ENCODE measurements at places on chromosomes 7 and 10.

- no peak for DNase-seq
Observed at GRCh38 chr7:117567781-117568180, 88.0 kb downstream of the CFTR start.

DNA sequence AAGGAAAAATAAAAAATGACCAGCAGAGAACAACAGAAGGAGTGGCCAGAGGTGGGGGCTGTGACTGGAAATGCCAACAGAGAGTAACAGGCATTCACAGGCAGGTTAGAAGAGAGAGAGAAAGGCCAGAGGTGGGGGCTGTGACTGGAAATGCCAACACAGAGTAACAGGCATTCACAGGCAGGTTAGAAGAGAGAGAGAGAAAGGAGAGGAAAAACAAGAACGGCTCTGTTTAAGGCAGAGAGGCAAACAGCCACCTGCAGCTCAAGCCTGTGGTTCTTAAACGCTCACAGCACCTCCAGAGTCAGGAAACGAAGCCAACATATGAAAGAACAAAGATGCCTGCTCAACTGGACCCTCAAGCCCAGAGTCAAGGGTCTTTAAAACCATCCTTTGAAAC is 39.5 kb upstream of the DGKI start:
- DNase-seq, result no peak

DNA sequence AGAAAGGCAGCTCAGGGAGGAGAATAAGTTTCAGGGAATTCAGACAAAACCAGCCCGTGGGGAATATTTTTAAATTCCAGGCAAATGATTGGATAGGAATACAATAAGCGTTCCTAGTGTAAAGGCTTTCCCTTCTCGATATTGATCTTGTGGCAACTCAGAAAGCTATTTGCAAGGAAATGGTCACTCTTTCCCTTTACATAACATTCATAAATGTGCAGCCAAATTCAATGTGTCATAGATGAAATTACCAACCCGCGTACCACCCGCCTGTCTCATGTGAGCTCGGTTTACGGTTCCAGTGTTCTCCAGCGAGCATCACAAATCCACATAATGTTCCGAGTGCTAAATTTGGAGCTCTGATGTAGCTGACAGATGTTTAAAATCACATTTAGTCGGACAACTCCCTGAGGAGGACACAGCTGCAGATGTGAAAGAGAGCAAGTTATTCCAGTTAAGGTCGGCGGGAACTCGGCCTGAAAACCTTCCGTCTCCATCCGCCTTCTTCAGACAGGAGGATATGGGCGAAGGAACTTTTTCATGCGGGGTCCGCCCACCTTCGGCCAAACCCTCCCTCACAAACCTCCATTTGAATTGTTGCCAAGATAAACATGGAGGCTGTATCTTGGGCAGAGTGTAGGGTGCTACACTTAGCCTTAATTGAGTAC is 327.0 kb downstream of the RNLS start:
- DNase-seq, result no peak

DNA sequence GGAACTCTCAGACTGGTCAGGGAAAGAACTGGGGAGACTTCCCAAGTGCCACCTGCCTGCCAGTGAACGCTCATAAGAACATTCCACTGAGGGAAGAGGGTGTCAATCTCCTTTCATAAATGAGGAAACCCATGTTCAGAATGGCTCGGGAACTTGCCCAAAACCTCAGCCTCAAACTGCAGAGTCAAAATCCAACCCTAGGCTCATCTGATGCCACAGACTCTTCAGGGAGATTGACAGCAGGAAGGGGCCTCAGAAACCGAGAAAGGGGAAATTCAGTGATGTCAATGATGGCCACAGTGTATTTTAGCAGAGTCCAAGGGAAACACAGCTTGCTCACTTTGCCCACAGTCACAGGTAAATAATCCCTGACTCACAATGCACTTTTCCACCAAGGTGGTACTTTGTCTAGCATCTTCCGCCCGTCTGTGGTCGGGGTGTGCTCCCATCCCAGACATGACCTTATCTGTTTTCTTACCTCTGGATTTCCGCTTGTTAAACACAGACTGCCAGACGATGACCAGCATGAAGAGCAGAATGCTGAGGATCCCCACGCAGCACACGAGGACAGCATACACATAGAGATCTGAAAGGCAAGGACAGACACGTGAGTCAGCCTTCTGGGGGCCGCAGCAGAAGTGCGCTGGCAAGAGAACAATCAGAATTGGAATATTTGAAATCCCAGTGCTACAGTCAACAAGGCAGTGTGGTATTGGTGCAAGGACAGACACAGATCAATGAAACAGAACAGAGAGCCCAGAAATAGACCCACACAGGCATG is 38.4 kb downstream of the VSTM4 start:
- no peak for DNase-seq

- DNase-seq, result no peak
Observed at GRCh38 chr7:133412942-133413341, 160.1 kb downstream of the EXOC4 start.

GRCh38 chr10:125838802-125839575 is 15.6 kb downstream of the BCCIP start:
- DNase-seq, result no peak

GRCh38 chr7:46175221-46175620 is 254.1 kb upstream of the IGFBP3 start:
- no peak for DNase-seq

GRCh38 chr7:45295222-45295621 is 137.6 kb downstream of the RAMP3 start:
- no peak for DNase-seq

DNA sequence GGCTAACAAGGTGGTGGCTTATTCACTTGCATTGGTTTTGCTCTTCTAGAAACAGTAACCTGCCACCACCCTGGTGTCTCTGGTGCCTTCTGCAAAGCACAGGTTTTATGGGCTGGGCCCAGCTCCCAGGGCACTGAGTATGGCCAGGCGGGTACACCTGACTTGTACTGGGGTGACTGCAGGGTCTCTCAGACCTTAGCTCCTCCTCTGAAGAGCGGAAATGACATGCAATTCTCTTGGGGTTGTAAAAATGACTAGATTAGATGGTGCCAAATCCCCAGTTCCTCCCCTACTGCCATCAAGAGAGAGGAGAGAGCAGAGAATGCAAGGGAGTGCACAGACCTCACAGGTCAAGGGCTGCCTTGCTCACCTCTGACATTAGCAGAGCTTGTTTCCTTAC is 14.7 kb downstream of the ESYT2 start:
- DNase-seq, result no peak

GRCh38 chr7:31134246-31135188 is 82.4 kb downstream of the ADCYAP1R1 start:
- peak; percentile 76 for DNase-seq

- DNase-seq, result no peak
Observed at GRCh38 chr10:64033711-64034110, 512.5 kb downstream of the REEP3 start.

- no peak for DNase-seq
Observed at GRCh38 chr7:30170476-30171205, 35.9 kb downstream of the MTURN start.

DNA sequence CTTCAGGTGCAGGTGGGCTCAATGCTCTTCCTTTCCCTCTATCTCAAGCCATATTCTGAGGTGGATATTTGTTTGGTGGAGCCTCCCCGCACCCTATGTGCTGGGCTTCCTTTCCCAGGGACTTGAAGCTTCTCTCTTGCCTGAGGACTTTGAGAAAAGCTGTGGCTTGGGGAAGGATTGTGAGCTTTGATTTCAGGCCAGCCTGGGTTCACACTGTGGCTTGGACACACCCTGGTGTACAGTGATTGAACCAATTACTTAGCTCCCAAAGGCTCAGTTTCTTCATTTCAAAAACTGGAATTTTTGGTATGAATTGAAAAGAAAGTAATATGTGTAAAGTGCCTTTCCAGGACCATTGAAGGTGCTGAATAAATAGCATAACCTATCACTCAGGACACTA is 224.5 kb upstream of the GLI3 start:
- DNase-seq, result no peak

DNA sequence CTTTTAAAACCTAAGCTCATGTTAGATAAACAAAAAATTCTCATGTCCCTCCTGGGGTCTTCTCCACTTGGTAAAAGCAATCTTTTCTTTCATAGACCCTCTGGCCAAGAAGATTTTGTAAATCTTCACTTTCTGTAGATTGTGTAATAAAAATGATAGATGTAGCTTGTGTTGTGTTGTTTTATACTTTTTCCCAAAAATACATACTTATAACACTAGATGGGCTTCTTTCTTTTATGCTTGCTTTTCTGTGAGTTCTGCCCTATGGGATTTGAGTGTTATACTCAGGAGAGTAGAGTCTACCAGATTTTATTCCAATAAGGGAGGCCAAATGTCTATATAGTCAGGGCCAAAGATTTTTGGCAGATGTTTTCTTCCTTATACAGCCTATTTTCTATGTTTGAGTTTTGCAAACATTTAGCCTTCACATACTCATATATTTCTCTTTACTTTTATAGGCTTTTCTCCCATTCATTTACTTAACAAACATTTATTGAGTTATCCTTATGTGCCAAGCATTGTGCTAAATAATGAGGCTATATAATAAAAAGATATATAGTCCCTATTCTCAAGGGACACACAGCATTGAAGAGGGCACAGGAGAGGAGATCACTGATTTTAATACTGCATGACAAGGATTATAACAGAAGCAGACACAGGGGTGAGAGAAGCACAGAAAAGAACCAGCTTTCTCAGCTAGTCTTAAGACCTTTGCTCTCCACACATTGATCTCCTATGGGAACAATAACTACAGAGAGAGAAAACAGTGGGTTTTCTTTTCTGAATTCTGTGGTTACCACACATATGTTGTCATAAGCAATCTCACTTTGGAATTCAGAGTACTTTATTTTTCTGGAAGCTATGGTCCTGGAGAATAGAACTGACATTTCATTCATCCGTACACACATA is 58.0 kb upstream of the PNLIP start:
- DNase-seq, result no peak

- DNase-seq, result no peak
Observed at GRCh38 chr7:40213856-40214255, 79.1 kb downstream of the SUGCT start.

- no peak for DNase-seq
Observed at GRCh38 chr7:34425194-34425593, 232.8 kb upstream of the NPSR1 start.

DNA sequence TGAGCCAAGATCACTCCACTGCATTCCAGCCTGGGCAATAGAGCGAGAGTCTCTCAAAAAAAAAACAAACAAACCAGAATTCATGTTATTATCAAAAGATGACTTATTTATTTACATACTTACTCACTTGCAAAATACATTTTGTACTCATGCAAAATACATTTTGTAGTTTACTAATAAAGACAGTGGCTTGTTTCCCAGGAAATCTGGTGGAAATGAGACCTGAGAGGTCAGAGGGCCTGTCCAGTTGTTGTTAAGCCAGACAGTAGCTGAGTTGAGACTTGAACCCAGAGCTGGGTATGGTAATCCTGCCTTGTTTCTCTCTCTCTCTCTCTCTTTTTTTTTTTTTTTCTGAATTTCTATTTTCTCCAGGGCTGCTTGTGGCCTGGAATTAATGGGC is 29.5 kb downstream of the PDSS1 start:
- no peak for DNase-seq

GRCh38 chr7:98133621-98134303 is 27.1 kb downstream of the LMTK2 start:
- no peak for DNase-seq

DNA sequence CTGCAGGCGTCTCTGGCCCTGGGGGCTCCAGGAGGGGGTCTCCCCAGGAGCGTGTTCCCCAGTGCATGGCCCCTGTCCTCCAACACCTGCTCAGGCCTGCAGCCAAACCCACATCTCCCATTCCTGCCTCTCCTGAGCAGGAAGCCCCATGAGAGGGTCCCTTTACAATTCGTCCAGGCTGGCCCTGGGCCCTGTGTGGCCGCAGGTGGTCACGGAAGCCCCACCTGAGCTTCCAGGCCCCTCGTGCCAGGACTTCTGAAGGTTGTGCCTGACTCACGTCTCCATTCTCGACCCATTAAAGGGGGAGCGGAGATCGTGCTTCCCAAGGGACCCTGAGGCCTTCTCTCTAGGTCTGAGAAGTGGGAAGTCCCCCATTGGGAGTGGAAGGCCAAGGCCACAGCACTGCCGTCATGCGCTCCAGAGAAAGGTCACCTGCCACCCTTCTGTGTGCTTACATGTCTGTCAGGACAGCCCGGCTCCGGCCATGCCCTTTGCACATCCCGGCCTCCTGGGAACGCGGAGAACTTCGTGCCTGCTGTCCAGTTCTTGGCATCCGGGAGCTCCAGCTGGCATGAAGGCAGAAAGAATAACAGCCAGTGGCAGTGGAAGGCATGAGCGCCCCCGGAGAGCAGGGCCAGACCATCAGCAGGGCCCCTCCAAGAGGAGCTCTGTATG is 382.3 kb downstream of the DNAJB6 start:
- no peak for DNase-seq

DNA sequence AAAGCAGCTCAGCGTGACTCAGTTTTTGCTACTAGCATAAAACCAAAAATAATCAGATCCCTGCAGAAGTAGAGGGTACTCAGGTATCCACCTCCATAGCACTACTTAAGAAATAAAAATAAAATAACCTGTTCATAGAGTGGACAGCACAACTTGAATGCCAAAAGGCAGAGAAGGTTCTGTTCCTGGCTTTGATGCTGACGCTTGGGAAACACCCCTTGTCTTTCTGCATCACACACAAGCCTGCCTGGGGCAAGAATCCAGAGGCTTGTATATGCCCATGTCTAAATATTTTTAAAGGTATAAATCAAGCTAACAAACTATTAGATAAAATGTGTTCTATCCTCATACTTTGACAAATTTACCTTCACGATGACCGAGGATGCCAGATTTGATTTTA is 207.3 kb downstream of the KIAA1217 start:
- DNase-seq, result no peak

- no peak for DNase-seq
Observed at GRCh38 chr7:145360511-145361100, 524.8 kb upstream of the TPK1 start.

GRCh38 chr10:10273661-10274060 is 744.0 kb upstream of the CELF2 start:
- DNase-seq, result no peak

DNA sequence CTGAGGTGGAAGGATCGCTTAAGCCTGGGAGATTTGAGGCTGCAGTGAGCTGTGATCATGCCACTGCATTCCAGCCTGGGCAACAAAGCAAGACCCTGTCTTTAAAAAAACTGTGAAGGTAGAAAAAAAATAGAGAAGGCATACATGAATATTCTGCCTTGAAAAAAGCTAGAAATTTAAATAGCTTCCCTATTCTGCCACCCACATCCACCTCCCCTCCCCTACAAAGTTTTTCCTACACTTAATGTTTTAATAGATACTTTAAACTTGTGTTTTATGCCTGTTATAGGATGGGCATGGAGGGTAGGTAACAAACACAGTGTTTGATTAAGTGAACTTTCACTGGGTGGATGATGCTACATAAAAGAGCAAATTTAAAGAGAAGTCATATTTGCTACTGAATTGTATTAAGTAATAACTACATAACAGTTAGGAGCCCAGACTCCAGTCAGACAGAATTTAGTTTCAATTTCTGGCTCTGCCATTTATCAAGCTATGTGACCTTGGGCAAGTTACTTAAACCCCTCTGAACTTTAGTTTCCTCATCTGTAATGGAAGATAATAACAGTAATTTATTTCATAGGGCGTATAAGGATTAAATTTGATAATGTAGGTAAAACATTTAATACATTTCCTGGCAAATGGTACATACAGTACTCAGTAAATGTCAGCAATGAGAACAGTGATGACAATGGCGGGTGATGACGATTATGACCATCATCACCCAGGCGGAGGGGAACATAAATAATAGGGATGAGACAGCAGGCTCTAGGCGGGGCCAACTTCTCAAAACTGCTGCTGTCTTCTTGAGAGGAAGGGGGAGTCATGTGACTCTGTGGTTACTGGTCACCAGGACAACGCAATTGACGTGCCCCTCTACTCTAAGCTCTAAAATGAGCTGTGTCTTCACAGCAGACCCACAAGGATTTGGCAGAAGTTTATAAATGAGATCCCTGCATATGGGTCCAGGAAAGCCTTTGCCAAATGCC is 15.8 kb downstream of the DNMBP start:
- DNase-seq, result no peak

Measured in NCI-H1105 treated with DMSO at 0.1 percent for 48 hours (cell line).